Aorta (tissue), 5 donors: ENCODE measurements at places on chromosomes 12 and 14.

DNA sequence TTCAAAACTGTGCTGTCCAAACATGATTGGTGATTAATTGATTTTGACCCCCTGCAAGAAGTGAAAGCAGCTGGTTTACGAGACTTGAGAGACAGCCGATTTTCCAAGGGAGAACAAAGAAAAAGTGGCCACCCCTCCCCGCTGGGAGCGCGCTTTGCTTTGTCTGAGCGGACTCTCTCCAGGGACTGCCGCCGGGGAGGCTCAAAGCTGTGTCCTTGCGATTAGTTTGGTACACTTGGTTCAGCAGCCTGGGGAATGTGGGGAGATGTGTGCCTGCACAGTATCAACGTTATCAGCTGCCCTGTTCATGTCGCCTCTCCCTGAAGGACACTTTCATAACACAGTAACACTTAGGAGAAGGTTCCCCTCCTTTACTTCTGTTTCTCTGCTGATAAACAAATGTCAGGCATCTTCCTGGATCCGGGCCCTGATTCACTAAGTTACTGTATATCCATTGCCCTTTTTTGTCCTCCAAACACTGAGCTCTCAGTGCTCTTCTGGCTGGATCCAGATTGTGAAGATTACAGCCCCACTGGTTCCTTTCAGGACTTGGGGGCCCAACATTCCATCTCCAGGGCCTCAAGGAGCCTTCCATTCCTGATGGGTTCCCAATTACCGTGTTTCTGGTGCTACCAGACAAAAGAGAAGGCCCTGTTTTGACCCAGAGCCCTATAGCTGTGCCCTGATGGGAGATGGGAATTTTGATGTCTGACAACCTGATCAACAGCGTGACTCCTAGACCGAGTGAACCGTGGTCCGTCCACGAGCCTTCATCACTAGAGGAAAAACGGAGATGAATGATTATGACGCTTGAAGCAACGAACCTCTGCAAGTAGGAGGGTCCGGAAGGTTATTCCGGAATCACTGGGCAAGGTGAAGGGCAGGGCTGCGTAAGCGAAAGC is 31.7 kb upstream of the TUBA1C start:
- H3K36me3 ChIP-seq = no peaks in the 10 kb centered on the region
- peak overlapping the region; percentile 91 for H3K27ac ChIP-seq
- no peaks in the 10 kb centered on the region for H3K4me1 ChIP-seq
- no peaks in the 10 kb centered on the region for H3K27me3 ChIP-seq

- no peaks in the 10 kb centered on the region for H3K36me3 ChIP-seq
- no peaks in the 10 kb centered on the region for H3K4me1 ChIP-seq
- no peak overlapping the region for H3K4me3 ChIP-seq
- H3K27ac ChIP-seq = no peak overlapping the region
- no peaks in the 10 kb centered on the region for H3K27me3 ChIP-seq
- DNase-seq = peak; percentile 64
Measured at GRCh38 chr14:72420749-72421474, 473.0 kb downstream of the DPF3 start.

DNA sequence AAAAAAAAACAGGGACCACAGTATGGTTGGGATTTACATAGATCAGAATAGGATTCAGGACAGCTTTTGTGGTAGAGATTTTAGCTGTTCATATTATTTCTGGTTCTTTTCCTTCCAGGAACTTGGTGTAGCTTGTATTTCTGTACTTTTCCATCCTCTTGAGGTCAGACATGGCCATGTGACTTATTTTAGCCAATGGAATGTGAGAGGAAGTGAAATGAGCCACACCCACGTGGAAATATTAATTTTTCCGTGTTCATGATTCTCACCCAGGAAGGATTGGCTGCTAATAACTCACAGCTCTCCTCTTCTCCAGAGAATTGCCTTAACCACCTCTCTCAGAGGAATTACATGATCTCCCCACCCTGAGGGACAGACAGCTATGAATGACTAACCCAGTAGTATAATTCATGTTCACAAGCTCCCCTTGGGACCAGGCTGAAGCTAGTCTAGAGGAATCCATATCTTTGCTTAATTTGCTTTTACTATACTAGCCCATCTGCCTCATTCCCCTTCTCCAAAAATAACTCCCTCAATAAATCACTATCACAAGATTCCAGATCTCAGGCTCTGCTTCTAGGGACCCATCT is 340.4 kb downstream of the NUAK1 start:
- H3K27me3 ChIP-seq = no peaks in the 10 kb centered on the region
- no peaks in the 10 kb centered on the region for H3K4me1 ChIP-seq
- H3K4me3 ChIP-seq = no peak overlapping the region
- DNase-seq = no peak

GRCh38 chr12:96136725-96137378 is 57.3 kb upstream of the ELK3 start:
- H3K4me1 ChIP-seq = no peaks in the 10 kb centered on the region
- H3K27me3 ChIP-seq = no peaks in the 10 kb centered on the region
- no peak overlapping the region for H3K4me3 ChIP-seq
- peak overlapping the region; percentile 17 for H3K27ac ChIP-seq
- DNase-seq = no peak

DNA sequence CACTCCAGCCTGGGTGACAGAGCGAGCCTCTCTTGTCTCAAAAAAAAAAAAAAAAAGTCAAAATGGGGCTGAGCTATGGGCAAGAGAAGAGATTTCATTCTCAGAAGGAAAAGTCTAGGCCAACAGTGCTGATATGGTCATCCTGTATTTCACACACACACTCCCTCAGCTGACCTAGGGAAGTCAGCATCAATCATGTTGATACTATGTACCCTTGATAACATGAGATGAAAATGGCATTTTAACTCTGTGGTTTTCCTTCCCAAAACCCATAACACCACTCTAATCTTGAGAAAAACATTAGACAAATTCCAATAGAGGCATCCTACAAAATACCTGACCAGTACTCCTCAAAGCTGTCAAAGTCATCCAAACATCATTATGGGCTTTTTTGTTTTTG is 2.3 kb upstream of the NEMP1 start:
- no peak overlapping the region for H3K4me3 ChIP-seq
- DNase-seq = no peak
- H3K4me1 ChIP-seq = no peaks in the 10 kb centered on the region

DNA sequence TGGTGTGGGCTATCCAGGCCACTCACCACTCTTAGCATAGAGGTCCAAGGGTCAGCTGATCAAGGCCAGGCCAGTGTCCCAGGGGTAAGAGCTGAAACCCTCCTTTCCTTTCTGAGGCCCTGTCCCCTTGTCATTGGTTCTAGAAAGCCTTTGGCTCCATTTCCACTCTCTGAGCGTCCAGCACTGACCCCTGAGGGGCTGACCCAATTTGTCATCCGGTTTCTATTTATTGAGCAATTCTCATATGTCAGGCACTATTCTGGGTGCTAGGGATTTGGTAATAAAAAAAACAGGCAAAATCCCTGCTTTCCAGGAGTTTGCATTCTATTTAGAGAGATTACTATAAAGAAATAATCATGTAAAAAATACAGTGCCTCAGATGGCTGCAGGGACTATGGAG is 3.4 kb downstream of the KRT77 start:
- DNase-seq = no peak
- H3K27ac ChIP-seq = no peak overlapping the region
- no peak overlapping the region for H3K4me3 ChIP-seq
